ENCODE measurements at places on chromosomes 12 and 14. TPM values are rescaled to one million over a fixed set of nuclear protein-coding genes. Genes with fewer than 3 reads are reported as not detected.

DNA sequence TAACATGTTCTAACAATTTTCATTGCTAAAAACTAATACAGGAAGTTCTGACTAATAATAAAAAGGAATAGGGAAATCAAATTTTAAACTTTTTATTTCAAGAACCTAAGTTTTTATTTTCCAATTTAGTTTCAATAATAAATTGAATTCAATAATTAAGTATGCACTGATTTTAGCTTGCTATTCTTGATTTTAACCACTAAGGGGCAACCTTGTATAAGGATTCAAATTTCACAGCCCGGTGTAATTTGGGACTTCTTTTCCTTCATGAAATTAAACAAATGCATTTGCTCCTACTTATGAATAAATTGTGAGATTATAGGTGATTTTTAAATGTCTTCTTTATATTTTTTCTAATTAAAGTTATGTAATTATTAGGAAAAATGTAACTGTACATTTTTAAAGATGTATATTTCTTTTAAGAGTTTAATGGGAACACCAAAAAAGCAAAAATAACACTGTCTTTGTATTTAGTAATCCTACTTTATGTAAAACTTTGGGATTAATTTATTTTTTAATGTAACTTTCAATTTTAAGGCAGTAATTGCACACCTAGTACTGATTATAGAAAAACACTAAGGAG lies 241.4 kb upstream of the PDZRN4 start:
- peak; percentile 15 for DNase-seq

The C14orf39 gene
- polyA plus RNA-seq = not detected

- DNase-seq = no peak
Measured at GRCh38 chr12:47414511-47414910, 291.3 kb downstream of the RPAP3 start.

- no peak for DNase-seq
Measured at GRCh38 chr14:33030386-33030785, 91.7 kb downstream of the NPAS3 start.

- no peak for DNase-seq
Measured at GRCh38 chr14:29861996-29862395, 65.7 kb downstream of the PRKD1 start.

- DNase-seq = no peak
Measured at GRCh38 chr12:53775478-53776145, 23.8 kb upstream of the CISTR start.

DNA sequence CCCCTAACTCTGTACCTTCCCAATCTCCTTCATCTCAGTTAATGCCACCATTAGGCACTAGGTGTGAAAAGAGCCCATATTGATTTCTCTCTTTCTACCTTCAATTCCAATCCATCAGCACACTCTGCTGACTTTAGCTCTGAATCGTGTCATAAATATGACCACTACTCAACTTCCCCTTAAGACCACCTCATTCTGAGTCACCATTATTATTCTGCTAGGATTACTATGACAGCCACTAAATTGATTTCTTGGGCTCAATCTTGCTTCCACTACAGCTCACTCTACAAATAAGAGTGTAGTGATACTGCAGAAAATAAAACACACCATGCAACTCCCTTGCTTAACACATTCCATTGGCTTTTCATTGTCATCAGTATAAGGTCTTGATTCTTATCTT lies 1449.0 kb upstream of the FLRT2 start:
- DNase-seq = no peak

DNA sequence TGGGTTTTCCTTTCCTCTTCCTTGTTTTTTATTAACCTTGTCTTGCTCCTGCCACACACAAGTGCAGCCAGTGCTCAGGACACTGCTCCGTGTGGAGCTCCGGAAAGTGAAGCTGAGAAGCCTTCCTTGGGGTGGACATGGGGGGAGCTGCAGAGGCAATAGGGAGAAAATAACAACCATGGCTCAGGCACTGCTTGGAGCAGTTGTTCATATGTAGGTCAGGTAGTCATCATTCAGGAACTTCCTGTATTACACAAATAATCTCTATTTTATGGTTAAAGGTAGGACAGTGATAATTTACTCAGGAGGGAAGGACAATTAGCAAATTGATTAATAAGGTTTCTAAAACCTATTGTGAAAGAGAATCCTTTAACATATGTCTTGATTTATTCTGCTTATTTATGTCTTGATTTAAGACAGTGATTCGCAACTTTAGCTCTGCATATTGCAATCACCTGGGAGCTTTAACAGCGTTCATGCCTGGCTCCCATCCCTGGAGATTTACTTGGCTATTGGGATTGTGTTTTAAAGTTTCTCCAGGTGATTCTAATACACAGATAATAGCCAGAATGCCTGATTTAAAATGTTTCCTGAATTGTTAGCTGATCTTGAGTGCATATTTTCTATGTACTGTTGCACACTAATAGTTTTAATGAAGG lies 92.1 kb downstream of the ETV6 start:
- no peak for DNase-seq

DNA sequence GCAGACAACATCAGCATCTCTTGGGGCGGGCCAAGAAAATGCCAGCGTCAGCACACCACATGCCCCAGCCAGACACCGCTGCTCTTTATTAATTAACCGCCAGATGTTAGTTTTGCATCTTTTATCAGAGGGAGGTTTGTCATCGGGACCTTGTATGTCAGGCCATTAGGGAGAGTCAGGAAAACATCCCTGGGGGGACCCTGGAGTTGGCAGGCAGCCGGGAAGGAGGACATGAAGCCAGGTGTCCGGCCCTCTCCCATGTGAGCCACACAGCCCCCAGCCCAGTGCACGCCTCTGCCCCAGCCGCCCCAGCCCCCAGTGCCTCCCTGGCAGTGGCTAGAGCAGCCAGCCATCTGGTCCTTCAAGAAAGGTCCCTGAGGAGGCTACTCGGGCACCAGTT lies 56.9 kb upstream of the FAM222A start:
- DNase-seq = no peak

The SELPLG gene
- polyA plus RNA-seq = 2.4 TPM

DNA sequence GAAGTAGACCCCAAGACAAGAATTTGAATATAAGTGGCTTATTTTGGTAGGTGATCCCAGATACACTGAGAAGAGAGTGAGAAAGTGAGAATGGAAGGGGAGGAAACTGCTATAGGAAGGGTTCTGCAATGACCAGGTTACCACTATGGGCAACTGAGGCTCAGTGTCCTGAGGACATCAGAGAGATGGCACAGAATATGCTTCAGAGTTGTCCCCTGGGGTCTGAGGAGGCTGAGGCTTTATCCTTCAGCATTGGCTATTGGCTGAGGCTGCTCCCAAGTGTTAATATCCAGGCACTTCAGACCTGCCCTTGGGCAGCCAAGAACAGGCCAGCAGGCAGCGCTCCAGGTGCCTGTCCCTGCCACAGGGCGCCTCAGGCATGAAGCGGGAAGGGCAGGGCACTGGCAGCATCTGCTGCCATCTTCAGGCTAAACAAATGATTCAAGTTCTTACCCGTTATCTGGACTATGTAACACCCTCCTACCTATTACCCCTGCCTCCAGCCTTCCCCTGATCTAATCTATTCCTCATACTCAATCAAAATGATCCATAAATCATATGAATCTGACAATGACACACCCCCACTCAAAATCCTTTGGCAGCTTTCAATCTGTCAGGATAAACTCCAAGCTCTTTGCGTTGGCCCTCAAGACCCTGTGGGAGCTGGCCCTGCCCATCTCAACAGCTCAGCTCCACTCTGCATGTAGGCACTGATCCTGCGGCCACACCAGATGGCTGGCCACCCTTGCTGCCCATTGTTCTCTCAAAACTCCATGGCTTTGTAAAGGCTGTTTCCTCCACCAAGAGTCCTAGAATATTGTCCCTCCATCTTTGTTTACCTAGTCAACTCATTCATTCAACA lies 42.4 kb downstream of the CKAP4 start:
- DNase-seq = no peak

GRCh38 chr12:71888521-71888920 lies 49.0 kb downstream of the TBC1D15 start:
- no peak for DNase-seq

- DNase-seq = no peak
Measured at GRCh38 chr12:12671850-12672660, 23.9 kb downstream of the GPR19 start.

DNA sequence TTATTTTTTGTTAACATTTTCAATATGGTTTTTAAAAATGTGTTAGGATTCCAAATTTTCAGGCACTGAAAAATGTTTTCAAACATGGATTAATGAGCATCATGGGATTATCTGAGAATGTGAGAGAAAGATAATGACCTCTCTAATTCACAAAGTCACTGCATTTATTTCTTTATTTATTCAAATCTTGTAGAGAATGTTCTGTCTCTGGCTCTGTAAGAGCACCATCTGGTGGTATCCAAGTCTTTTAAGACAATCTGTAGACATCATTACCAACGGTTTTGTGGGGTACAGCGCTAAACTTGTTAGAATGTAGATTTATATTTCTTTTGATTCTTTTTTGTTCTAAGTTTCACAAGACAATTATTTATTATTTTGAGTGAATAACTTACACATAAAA lies 956.0 kb upstream of the NOVA1 start:
- no peak for DNase-seq

DNA sequence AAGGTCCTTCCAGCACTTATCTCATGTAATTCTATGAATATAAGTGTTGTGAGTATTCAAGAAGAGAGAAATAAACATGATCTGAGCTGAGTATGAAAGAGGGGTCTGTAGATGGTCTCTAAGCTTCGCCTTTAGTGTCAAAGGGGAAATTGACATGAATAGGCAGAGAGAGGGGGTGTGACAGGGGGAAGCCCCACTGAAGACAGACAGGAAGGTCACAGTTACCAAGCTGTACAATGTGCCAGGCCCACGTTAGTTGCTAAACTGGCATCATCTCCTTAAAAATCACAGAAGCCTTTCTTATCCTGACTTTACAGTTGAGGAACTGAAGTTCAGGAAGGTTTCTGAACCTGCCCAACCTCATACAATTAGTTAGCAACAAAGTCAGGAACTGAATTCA lies 7.6 kb downstream of the ARHGEF40 start:
- DNase-seq = no peak

GRCh38 chr14:55274146-55274545 lies 2.9 kb downstream of the FBXO34 start:
- no peak for DNase-seq

DNA sequence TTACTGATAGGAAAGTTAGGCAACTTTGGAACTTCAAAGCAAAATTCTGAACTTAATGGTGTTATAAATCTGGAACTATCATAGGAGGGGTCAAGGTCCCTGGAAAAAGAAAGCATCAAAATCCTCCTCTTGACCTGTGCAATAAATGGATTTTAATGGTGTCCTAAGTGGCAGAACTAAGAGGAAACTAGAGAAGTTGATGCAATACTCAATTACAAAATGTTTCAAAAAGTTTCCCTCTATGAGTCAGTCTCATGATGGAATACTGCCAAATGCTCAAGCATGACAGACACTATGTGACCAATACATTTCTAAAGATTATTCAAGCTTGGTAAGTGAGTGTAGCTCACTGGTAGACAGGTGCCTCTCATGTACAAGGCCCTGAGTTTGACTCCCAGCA lies 47.7 kb upstream of the ERGIC2 start:
- peak; percentile 89 for DNase-seq

The P2RX7 gene
- 0.62 TPM for polyA plus RNA-seq

The LMNTD1 gene
- polyA plus RNA-seq = 0.12 TPM

GRCh38 chr12:95543305-95543704 lies 8.0 kb downstream of the USP44 start:
- no peak for DNase-seq

- no peak for DNase-seq
Measured at GRCh38 chr12:96201272-96202227, 7.4 kb downstream of the ELK3 start.

The KRT71 gene
- not detected for polyA plus RNA-seq

DNA sequence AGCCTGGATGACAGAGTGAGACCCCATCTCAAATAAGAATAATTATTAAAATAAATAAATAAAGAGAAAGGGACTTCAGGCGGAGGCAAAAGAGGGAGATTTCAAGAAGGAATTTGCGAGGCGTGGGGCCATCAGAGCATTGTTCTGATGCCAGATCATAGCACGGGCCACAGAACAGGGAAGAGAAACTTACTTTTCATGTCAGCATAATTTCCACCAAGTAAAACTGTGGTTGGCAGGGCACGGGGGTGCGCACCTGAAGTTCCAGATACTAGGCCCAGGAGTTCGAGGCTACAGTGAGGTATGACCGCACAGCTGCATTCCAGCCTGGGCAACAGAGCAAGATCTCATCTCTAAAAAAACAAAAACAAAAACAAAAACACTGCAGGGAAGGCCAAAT lies 11.0 kb upstream of the PLBD1 start:
- DNase-seq = no peak

- DNase-seq = no peak
Measured at GRCh38 chr12:25708661-25709060, 155.6 kb upstream of the LMNTD1 start.

DNA sequence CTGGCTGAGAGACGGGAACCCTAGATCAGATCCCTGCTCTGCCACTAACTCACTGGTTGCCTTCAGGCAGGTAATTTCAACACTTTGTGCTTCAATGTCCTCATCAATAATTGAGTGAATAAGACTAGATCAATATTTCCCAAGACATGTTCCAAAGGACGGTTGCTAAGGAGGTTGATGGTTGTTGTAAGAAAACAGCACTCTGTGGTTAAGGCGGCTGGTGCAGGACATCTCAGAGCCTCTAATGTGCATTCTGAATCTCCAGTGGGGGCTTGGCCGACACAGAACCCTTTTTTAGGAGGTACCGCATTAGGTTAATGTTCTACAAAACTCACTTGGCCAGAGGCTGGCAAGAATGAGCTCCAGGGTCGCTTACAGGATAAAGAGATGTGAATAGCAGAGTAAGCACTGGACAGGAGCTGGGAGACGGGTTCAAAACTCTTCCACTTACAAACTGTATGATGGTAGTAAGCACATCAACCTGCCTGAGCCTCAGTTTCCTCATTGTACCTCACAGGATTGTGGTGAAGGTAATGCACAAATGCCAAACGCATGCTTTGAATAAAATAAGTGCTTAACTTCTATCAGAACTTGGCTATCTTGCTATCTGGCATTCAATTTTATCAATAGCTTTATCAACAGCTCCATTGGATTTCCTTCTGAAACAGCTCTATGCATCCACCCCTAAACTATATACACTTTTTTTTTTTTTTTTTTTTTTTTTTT lies 136.9 kb upstream of the PARP11 start:
- no peak for DNase-seq

The KRT80 gene
- polyA plus RNA-seq = 0.27 TPM

GRCh38 chr12:46359667-46360280 lies 12.8 kb downstream of the SLC38A2 start:
- no peak for DNase-seq

DNA sequence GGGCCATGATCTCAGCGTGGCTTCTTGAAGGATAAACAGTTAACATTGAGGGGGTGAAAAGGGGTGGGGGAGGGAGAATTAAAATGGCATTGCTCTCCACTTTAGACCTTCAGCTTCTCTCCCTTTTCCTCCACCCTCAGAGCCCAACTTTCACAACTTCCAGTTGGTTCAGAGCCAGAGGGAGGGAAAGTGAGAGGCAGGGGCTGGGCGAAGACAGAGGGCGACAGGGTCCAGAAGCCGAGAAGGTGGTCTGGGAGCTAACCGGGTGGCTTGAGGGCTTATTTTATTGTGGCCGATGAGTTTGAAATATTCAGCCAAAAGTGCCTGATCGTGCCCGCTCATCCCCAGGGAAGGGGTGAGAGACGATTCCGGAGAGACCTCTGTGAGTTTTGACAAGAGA lies 4.1 kb downstream of the BMP4 start:
- no peak for DNase-seq

- peak; percentile 90 for DNase-seq
Measured at GRCh38 chr12:69068448-69068847, 135.5 kb upstream of the CPM start.

- DNase-seq = peak; percentile 59
Measured at GRCh38 chr12:132493482-132494178, 3.7 kb downstream of the FBRSL1 start.

The PRR4 gene
- 1.3 TPM for polyA plus RNA-seq

All from small intestine (tissue), 16 donors.